ENCODE measurements at places on chromosomes 12 and 14. TPM values are rescaled to one million over a fixed set of nuclear protein-coding genes. Genes with fewer than 3 reads are reported as not detected.
A peak's percentile ranks its signal among the peaks of the same experiment; 100 is the strongest.

Gene RAN
- 412 TPM for polyA plus RNA-seq

Gene LPAR5
- 10.9 TPM for polyA plus RNA-seq

Gene PAX9
- polyA plus RNA-seq = 0.02 TPM

Gene MARS1
- 67.4 TPM for polyA plus RNA-seq

DNA sequence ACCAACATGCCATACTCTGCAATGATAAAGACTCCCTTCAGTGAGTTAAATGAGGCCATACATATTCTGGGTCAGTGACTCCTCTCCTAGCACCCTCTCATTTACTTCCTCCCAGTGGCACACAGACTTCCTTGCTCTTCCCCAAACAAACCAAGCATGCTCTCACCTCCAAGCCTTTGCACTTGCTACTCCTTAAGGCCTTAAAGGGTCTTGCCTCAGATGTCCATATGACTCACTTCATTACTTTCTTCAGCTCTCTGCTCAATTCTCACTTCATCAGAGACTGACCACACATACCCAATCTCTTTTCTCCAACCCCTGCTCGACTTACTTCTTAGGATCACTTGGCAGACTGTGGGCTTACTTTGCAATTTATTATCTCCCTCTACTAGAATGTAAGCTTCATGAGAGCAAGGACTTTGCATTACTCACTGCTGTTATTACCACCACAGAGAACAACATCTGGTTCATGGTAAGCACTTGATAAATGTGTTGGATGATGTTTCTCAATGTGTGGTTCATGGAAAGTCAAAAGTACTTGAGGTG, 22.8 kb downstream of the DDX24 start:
- DNase-seq = no peak

DNA sequence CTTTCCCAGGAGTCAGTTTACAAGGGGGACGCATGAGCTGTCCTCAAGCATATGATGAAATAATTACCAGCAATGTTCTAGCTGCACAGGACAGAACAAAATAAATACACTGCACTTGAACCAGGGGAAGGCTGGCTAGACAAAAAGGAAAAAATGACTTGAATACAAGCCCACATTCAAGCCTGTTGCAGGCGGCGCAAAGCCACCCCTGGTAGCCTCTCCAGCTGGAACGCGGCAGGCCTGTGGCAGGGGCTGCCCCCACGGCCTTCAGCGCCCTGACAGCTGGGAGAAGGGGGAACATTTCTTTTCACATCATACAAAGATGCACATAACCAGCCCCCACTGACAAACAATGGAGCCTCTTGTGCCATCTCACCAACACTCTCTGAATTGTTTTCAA, 57.1 kb downstream of the TRAFD1 start:
- DNase-seq = peak; percentile 55

Data from spleen (tissue), 13 donors.